ENCODE measurements at places on chromosomes 12 and 14.

- DNase-seq, result peak; percentile 86
Measured at GRCh38 chr12:31117203-31118011, 43.7 kb downstream of the DDX11 start.

DNA sequence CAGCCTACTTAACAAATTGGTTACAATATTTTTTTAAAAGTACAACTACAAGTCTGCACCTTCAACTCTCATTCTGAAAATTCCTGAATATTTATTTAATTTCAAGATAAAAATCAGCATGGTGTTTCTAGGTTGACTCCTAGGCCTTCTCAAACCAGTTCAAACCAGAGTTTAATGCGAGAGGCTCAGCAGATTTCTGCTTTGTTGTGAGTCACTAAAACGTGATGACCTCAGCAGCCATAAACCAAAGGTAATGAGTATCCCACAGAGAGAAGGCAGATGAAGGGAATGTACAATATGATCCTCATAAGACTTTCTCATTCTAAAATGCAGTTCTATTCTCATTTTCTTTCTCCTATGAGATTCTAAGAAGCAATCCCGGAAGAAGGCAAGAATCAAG, 1.5 kb downstream of the PRDM4 start:
- peak; percentile 97 for DNase-seq

DNA sequence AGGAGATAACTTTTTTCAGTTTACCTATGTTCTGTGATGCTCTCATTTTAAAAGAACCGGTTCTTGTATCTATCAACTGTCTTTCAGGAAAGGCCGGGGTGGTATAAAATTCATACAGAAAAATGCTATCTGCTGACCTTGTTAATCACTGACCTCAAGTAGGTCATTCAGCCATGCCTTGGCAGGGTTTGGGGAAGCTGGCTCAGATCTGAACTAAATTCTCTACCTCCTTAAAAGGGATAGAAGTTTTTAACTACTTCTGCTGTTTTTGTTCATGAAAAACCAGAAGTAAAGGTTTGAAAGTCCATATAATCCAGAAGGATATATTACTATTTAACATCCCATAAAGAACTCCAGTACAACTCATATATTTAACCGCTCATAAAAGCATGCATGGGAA, 10.1 kb downstream of the MYRFL start:
- no peak for DNase-seq

- DNase-seq, result peak; percentile 46
Measured at GRCh38 chr12:1488908-1489381, 105.4 kb downstream of the FBXL14 start.

- DNase-seq, result peak; percentile 92
Measured at GRCh38 chr12:115916910-115917668, 360.4 kb downstream of the MED13L start.

- no peak for DNase-seq
Measured at GRCh38 chr12:110591451-110592051, 8.4 kb upstream of the PPTC7 start.

- DNase-seq, result no peak
Measured at GRCh38 chr14:22218728-22219127, 370.3 kb downstream of the DAD1 start.

- no peak for DNase-seq
Measured at GRCh38 chr14:87688524-87688923, 304.5 kb downstream of the GALC start.

Data from osteoblast (primary cell).